ENCODE measurements at places on chromosomes 3 and 15.

GRCh38 chr15:57493351-57493750 is 98.4 kb upstream of the MYZAP start:
- DNase-seq, result no peak

DNA sequence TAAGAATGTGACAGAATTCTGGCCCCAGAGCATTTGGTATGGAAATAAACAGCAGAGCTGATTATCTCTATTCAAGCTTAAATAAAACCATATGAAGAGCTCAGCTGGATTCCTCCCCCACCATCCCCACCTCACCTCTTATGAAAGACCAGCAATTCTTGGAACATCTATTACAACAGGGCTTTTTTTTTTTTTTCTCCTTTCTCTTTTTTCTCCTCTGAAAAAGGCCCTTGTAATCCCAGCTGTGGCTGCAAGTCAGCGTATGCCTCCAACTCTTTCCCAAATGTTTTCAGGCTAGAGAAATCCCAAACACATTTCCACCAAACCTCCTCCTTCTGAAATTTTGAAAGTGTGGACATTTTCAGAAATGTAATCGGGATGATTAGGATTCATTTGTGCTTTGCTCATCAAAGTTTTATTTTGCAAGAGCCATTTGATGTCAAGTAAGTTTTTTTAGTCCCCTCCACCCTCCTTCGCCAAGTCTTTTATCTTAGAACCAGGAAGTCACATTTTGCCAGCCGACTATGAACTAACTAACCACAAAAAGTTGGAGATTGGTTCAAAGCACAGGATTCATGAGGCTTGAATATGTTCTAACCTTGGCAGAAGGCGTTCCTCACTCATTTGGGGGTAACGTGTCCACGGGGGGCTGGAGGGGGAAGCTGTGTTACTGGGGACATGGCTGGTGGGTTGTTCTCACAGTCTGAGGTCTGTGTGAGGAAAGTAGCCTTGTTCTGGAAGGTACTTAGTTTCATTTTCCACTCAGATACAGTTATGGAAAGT is 142.0 kb upstream of the PDZRN3 start:
- no peak for DNase-seq

DNA sequence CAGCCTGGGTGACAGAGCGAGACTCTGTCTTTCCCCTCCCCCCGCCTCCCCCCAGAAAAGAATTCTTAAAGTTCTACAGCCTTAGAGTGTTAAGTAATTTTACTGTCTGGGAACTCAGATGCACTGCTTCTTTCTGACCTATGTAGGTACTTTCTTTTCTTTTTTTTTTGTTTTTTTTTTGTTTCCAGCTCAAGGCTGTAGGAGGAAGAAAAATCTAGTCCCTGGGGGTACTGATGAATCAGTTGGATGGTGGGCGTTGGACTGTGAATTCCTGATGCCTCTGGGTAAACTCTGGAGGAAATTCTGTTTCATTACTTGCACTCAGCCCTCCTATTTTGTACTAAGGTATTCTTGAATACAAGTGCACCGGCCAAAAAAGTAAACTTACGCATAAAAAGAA is 10.8 kb downstream of the GHRL start:
- DNase-seq, result no peak

- DNase-seq, result no peak
These were observed 52.2 kb downstream of the REC114 start for GRCh38 chr15:73495181-73495580.

- DNase-seq, result no peak
These were observed 405.9 kb upstream of the TBL1XR1 start for GRCh38 chr3:177603148-177603603.

GRCh38 chr3:120838441-120839091 is 69.4 kb upstream of the STXBP5L start:
- no peak for DNase-seq

- DNase-seq, result peak; percentile 78
These were observed 780 bp downstream of the TIPARP start for GRCh38 chr3:156674911-156675829.

DNA sequence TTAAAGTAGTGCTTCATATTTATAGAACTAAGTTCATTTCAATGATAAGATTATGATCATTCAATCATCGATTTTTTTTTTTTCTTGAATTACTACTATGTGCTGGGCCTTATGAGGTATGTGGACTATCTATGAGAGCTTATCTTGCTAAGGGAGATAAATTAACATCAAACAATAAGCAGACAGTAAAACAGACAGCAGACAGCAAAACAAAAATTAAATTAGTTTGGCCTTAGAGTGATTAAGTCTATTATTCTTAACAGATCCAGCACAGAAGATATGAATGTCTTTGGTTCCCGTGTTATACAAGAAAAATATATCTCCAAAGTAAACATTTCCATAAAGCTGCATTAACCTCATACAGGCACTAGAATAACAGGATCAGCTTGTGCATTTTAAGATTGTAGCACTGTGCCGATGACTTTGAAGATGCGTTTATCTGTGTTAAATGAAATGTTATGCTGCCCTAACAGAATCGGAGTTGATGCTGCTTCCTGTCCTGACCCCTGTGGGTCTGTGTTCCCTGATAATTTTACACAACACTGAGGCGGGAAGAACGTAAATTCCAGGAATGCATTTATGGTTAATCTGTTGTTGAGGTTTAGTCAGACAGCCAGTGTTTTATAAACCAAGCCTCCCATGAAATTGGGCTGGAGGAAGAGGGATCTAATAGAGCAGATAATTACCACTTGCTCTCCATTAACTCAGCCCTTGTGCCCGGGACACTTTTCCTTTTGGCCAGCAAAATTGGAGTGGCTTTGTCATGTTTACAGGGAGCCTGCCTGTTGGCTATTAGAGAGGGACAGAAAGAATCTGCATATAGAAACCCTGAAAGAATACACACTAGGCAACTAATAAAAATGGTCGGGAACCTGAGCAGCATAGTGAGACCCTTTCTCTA is 80.8 kb downstream of the GHSR start:
- no peak for DNase-seq

GRCh38 chr3:123421353-123422174 is 27.3 kb downstream of the ADCY5 start:
- DNase-seq, result peak; percentile 78

GRCh38 chr15:51163843-51164242 is 69.1 kb upstream of the TNFAIP8L3 start:
- DNase-seq, result no peak

GRCh38 chr3:26229801-26230200 is 392.8 kb upstream of the LRRC3B start:
- DNase-seq, result no peak

DNA sequence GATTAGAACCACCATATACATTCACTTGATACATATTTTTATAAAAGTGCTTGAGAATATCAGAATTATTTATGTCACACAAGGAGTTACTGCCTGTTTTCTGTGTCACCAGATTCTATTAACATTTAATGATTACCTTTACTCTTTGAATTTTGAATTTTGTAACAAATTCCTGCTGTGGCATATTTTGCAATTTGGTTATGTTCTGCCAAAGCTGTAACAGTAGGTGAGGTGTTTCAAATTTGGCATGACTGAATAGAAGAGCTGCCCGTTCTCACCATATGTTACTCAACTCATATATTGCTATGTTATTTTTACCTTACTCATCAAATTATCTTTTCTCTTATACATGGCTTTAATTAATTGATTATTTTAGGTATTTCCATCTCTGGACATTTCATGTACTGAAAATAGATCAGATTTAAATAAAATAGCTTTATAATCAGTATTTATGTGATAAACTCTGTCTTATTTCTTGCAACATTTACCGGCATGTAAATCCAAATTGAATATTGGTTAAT is 18.9 kb downstream of the PML start:
- no peak for DNase-seq

DNA sequence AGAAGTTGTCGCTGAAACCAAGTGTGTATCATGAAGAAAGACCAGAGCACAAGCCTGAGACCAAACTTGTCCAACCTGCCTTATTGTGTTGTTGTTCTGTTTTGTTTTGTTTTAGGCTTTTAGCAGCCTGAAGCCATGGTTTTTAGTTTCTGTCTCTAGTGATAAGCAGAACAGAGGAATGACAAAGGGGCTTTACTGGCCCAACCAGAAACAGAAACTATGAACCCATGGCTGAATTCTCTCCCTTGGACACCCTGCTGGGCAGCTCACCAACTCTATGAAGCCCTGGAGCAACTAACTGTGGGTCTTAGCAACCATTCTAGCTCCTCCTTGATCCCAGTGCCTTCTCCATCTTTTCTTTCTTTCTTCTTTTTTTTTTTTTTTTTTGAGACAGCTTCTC is 30.3 kb downstream of the HCLS1 start:
- DNase-seq, result no peak

DNA sequence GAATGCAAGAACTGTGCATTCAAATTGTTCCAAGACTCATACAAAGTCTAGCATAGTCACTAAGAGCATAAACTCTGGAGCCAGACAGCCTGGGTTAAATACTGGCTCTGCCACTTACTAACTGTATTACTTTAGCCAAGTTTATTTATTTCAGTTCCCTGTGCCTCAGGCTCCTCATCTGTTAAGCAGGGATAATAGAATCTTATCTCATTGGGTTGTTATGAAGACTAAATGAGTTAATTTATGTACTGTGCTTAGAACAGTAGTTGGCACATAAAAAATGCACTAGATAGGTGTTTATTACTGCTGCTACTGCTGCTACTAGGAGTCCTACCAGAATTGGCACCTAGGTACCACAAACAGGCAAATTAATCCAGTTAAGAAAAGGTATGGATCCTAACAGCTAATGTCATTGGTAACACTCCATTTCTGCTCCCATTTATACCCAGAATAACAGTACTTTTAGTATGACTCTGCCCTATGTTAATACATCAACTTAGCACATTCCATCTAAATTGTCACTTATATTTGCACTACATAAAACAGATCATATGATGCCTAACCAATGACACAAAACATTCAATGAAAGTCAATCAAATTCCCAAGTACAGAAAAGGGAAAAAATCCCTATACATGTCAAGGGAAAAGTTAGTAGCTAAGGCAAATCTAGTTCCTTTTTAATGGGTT is 45.7 kb downstream of the GSK3B start:
- DNase-seq, result no peak

GRCh38 chr3:69200384-69201068 is 78.1 kb upstream of the LMOD3 start:
- peak; percentile 63 for DNase-seq

- DNase-seq, result no peak
These were observed 7.5 kb downstream of the HDGFL3 start for GRCh38 chr15:83200162-83200561.

- DNase-seq, result peak; percentile 19
These were observed 473.1 kb upstream of the UBE2E2 start for GRCh38 chr3:22729981-22730380.

DNA sequence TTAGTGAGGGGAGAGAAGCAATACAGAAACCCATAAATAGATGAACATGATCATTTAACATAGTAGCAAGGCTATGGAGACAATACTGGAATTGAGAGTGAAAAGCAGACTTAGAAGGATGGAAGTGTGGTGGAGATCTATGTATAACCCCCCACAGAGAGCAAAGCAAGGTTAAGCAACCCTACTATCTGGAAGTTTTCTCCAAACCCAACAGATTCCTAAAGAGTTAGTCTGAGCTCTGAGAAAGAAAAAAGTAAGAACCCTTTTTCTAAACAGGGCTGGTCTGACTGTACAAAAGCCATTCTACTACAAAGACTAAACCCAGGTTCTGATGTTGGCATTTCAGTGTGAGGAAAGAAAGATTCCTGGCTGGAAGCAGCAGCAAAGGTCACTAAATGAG is 153.2 kb downstream of the WNT5A start:
- DNase-seq, result no peak

DNA sequence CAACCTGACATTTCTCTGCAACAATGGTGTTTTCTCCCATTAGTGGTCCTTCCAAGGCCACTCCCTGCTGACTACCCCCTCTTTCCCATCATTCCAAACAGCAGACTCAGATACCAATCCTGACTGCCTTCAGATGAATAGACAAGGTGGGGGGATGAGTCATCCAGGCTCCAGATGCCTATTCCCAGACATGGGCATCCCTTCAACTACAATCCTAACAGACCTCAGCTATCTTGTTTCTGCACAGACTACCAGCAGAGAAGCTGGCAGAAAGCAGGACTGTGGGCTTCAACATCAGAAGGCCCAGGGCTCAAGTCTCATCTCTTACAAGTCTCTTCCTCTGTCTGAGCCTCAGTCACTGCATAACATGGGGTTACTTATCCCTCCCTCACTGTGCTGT is 2.2 kb downstream of the RBP1 start:
- no peak for DNase-seq

DNA sequence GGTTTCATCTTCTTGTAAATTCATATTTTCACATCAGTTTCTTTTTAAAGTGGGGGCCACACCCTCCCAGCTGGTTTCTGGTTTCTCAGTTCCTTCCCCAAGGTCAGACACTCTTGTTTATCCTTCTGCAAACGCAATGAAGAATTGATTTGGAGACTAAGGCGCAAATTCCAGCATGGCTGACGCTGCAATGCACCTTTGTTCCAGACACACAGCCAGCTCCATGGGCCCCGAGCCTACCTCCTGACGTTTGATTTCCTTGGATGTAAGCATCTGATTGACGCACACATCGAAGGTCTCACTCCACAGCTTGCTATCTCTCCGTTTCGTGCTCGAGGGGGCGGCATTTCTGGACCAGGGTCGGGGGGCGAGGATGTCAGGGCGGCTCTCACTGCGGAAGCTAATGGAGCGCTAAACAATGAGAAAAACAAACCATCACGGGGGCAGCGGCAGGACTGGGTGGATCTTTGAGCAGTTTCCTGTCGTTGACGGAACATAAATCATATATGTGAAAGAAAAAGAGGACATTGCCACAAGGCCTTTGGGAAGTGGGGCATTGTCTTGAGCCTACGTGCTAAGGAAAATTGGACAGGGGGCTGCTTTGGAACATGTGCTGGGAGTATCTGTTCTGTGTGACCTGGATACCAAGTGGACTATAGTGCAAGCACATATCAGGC is 46.9 kb downstream of the ARHGEF3 start:
- peak; percentile 50 for DNase-seq

GRCh38 chr15:70164910-70165715 is 67.4 kb upstream of the TLE3 start:
- DNase-seq, result no peak

- no peak for DNase-seq
These were observed 48.4 kb downstream of the TMEM266 start for GRCh38 chr15:76108021-76108723.

- DNase-seq, result no peak
These were observed 34.9 kb downstream of the PRKCI start for GRCh38 chr3:170257145-170257544.

- DNase-seq, result no peak
These were observed 12.0 kb downstream of the TBC1D5 start for GRCh38 chr3:17730318-17730967.

- no peak for DNase-seq
These were observed 218.7 kb downstream of the KCNMB2 start for GRCh38 chr3:178754852-178755510.

GRCh38 chr15:67828969-67829646 is 3.8 kb downstream of the SKOR1 start:
- no peak for DNase-seq

DNA sequence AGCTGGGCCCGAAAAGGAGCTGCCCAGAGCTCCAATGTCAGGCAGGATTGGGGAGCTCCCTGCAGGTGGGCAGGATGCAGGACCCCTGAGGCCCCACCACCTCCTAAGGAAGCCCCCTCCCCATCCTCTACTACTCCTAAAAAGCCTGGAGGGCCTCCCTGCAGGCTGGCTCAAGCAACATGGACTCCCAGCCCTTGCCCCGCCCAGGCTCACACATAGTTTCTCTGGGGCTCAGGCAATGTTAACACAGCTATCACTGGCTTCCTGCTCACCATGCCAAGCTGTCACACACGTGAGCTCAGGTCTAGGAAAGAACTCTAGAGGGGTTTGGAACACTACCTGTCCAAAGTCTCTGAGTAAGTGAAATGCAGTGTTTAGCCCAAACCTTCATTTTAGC is 65.4 kb upstream of the ZNF148 start:
- no peak for DNase-seq

Data from testis (tissue), 5 donors.